Transverse colon (tissue), 4 donors: ENCODE measurements at places on chromosomes 2 and 18. TPM values are rescaled to one million over a fixed set of nuclear protein-coding genes. Genes with fewer than 3 reads are reported as not detected.
A peak's percentile ranks its signal among the peaks of the same experiment; 100 is the strongest.

The BOLL gene
- not detected for total RNA-seq

The TSPYL6 gene
- total RNA-seq = not detected

The TYW5 gene
- 8.6 TPM for total RNA-seq

DNA sequence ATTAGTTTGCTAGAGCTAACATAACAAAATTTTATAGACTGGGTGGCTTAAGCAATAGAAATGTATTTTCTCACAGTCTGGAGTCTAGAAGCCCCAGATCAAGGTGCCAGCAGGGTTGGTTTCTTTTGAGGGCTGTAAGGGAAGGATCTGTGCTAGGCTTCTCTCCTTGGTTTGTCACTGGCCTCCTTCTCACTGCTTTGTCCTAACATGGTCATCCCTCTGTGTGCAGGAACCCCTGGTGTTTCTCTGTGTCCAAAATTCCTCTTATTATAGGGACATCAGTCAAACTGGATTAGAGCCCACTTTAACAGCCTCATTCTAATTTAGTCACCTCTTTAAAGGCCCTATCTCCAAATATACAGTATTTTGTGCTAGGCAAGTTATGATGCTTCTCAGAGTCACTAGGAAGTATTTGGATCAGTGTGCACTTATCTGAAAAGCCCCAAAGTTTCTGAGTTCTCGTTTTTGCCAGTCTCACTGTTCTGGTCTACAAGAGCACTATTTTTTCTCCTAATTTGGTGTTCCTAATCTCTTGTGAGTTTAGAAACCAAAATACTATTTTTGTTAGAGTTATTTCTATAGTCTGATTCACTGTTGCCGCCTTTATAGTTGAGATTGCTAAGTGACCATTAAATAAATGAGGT is 29.0 kb downstream of the ZC3H6 start:
- DNase-seq = no peak

DNA sequence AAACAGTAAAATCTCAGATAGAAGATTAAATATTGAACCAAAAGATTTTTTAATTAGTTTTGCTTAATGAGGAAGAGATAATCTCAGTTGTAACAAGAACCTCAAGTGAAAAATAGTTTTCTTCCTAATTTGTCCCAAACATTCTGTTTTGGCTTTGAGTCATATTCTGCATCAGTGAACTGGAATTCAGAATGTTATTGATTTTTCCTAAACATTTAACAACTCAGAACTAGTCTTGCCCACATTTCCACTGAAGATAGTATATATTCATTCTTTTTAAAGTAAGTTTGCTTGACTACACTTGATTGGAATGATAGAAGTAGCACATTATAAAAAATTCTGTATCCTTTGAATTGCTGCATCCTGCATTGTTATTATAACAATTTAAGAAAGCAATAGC is 85.7 kb upstream of the UGP2 start:
- DNase-seq = no peak

DNA sequence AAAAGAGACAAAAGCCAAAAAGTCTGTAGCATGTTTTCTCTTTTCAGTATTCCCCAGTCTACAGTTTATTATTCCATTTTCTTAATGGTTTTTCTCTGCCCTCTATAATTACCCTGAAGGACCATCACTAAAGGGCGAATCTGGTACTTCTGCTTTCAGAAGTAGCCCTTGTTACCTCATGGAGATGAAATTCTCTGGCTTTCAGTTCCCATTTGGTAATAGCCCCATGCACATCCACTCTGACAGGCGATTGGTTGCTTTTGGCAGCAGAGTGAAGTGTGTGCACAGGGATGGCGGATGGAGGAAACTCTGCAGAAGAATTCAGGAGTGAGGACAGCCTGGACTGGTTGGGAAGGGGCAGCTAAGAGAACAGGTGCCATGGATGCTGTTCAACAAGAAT is 66.3 kb upstream of the NABP1 start:
- DNase-seq = no peak

DNA sequence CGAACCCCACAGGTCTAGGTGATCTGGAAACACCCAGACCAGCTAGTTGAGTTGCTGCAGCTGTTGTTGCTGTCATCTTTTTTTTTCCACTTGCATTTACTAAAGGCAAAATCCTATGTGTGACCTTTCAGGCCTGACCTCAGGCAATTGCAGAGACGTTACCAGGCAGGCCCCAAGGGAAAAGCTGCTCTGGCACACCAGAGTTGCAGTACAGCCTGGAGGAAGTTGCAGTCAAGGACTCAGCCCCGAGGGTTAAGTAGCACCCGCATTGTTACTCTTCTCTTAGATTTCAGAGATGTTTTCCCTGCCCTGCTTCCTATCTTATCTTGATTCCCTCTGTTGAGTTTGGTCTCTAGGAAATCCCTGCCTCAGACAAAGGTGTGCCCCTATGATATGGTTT is 45.2 kb upstream of the SMAD2 start:
- DNase-seq = no peak

DNA sequence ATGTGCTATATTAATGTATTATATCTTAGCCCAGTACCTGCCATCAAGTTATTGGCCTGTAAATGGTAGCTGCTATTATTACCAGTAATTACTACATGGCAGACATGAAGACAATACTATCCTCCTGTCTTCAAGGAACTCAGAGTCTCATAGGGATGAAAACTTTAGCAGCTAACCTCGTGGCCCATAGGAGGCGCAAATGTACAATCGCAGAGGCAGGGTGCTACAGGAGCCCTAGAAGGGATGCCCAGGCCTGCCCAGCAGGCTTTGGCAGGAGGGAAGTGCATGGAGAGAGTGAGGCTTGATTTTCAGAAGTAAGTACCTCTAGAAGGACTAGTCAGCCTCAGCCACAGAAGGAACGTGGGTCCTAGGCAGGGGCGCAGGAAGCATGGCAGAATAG is 44.7 kb upstream of the KIDINS220 start:
- peak; percentile 26 for DNase-seq

DNA sequence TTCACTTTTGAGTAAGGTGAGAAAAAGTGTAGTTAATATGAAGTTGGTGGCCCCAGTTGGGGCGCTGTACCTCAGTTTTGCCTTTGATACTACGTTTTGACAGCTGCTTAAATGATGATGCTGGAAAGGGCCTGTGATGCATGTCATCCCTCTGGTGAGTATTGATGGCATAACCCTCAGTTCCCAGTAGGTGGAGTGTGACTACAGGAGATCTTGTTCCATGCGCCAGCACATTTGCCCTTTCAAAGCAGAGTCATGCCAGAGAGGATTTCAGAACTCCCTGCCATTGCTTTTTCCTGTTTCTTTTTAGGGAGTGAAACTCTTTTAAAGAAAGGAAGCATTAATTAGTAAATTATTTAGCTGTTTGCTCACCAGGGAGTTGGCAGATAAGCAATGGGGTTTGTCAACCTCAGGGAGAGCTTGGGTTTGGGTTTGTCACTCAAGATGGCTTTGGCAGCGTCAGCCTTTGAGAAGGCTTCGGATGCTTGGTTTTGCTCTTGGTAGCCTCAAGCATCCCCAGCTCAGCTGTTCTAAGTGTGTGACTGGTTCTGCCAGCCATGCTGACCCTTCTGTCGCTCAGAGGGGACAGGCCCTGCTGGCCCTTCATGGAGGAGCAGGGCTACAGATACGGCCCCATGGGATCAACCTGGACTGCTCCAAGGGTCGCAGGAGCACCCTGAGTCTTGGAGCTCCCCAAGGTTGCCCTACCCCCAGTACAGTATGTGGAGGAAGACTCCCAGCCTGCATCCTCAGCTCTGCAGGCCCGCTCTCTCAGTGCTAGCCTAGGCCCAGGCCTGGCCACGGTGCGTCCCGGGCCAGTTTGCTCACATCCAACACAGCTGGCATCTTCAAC is 29.1 kb downstream of the ARMC9 start:
- DNase-seq = peak; percentile 67

DNA sequence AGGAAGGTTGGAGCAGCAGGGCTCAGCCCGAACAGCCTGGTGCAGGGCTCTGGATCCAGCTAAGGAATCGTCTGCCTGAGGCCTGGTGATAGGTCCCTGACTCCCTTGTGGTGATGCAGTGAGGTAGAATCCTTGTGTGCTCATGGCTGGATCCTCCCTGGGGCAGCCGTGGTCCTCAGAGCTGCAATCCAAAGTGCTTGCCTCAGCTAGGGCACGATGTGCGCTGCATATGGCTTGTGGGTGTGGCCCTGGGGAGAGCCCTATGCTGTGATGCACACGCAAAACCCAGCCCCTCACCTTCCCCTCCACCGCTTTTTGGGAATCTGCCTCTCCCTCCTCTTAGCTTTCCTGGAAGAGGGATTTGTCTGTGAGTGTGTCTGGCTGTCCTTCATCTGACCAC is 142.2 kb downstream of the DYSF start:
- no peak for DNase-seq
